ENCODE measurements at places on chromosomes 13 and 19.

DNA sequence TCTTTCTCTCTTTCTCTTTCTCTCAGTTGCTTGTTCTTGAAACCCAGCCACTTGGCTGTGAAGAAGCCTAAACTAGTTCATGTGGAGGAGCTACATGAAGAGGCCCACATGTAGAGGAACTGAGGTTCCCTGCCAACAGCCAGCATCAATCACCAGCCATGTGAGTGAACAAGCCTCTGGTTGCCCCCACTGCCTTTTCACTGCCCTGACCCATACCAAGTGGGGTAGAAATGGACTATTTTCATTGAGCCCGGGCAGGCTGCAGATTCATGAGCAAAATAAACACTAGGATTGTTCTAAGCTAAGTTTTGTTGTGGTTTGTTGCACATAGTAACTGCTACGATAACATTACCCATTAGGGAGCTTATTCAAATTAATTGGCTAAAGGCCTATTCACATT is 78.7 kb upstream of the FAM216B start:
- DNase-seq, result no peak

DNA sequence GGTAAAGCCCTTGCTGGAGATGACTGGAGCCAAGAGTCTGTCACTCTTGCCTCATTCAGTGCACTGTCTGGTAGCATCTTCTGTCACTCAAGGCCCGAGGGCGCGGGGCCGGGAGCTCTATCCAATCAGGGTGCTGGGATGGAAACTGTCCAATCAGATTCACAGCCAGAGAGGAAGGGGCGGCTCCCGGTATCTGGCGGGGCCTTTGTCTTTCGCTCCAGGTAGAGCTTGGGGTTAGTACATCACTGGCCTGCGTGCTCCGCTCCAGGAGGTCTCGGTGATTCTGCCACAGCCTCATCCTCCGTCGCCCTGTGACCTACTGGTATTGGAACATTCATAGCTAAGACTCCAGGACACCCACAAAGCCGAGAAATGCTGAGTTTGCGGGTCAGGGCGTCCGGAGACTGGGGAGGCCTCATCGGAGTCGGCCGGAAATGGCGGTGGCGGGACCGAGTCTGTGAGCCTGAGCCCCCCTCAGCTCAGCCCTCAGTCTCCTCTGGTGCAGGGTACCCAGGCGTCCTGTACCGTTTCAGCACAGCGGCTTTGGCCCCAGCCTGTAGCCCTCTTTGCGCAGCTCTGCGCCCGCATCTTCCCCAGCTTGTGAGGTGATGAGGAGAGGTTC is 20.6 kb upstream of the ZNF430 start:
- DNase-seq, result no peak

DNA sequence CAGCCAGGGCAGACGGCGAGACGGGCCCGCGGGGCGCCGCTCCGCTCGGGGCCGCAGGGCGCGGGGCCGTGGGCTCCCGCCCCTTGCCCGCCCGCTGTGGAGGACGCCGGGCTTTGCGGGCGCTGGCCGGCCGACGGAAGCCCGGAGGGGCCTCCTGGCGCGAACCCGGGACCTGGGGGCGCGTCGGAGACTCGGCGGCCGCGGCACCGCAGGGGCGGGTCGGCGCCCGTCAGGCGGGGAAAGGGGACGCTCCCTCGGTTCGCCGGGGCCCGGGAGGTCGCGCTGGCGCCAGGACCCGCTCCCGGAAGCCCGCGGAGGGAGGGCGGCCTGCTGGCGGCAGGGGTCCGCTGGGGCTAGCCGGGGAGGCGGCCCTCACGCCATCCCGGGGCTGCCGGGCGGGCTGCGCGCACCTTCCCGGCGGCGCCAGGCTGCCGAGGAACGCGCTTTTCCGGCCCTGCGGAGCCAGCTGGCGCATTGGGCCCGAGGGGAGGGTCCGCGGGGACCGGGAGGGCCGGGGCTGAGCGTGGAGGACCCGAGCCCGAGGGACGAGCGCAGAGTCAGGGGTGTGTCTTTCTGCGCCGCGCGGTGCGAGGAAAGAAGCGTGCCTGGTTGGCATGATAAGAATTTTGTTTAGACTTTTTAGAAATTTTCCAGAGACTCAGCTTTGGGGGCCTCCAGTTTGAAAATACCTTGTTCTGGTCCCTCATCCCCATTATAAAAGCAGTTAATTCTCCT is 511 bp downstream of the GARRE1 start:
- peak; percentile 66 for DNase-seq

GRCh38 chr19:45884682-45885555 is 1.0 kb downstream of the IRF2BP1 start:
- DNase-seq, result no peak
